Stimulated activated CD8-positive, alpha-beta memory T cell treated with anti-CD3 and anti-CD28 coated beads, Interleukin-12 subunit alpha, Interleukin-12 subunit beta, amount 100 ng/mL, for 4 hours (primary cell): ENCODE measurements at places on chromosomes 13 and 19.

DNA sequence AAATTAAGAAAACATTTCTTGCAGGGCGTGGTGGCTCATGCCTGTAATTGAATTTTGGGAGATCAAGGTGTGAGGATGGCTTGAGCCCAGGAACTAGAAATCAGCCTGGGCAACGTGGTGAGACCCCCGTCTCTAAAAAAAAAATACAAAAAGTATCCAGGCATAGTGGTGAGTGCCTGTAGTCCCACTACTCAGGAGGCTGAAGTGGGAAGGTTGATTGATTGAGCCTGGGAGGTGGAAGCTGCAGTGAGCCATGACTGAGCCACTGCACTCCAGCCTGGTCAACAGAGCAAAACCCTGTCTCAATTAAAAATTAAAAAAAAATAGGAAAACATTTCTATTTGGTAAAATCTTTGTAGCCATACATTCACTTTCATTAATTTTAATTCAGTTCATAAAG, 526.5 kb downstream of the PCDH9 start:
- no peak for DNase-seq

- no peak for DNase-seq
These were observed 8.8 kb upstream of the KPTN start for GRCh38 chr19:47492571-47493377.

- no peak for DNase-seq
These were observed 340.9 kb downstream of the LIG4 start for GRCh38 chr13:107874456-107874855.

DNA sequence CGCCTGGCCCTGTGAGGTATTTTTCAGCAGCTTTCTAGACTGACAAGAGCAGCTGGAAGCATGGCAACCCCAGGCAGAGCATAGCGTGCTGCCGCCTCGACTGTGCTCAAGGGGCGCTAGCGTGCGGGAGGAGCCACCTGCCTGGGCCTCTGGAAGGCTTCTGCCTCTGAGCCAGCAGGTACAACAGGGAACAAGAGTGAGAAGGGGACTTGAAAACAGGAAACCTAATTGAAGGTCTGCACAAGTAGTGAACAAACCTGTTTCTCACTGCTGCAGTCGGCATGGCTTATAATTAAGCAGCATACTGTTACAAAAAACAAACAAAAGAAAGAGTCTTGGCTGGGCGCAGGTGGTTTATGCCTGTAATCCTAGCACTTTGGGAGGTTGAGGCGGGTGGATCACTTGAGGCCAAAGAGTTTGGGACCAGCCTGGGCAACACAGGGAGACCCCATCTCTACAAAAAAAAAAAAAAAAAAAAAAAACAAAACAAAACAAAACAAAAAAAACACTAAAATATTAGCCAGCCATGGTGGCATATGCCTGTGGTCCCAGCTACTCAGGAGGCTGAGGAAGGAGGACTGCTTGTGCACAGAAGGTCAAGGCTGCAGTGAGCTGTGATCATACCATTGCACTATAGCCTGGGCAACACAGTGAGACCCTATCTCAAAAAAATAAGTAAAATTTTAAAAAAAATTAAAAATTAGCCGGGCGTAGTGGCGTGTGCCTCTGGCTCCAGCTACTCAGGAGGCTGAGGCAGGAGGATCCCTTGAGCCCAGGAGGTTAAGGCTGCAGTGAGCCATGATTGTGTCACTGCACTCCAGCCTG, 12.6 kb upstream of the GARRE1 start:
- no peak for DNase-seq

- DNase-seq: no peak
These were observed 126.8 kb upstream of the RNF113B start for GRCh38 chr13:98303858-98304257.

- no peak for DNase-seq
These were observed 12.6 kb downstream of the CD37 start for GRCh38 chr19:49347835-49348234.

- no peak for DNase-seq
These were observed 70.0 kb downstream of the CHST8 start for GRCh38 chr19:33691736-33692135.

DNA sequence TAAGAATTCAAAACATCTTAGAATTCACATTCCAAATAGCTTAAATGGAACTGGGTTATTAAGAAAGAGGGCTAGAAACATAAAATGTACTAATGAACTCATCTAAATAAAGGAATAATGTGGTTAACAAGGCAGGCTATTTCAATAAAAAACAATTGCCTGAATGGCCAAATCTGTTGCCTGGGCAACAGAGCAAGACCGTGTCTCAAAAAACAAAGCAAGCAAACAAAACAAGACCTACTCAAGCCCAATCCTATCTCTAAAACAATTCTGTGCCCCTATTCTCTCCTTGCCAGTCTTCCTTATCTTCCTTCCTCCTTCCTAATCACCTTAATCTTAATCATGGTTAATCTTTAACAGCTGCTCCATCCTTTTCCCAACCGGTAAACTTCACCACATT, 12.1 kb downstream of the IGFL1 start:
- DNase-seq: no peak

DNA sequence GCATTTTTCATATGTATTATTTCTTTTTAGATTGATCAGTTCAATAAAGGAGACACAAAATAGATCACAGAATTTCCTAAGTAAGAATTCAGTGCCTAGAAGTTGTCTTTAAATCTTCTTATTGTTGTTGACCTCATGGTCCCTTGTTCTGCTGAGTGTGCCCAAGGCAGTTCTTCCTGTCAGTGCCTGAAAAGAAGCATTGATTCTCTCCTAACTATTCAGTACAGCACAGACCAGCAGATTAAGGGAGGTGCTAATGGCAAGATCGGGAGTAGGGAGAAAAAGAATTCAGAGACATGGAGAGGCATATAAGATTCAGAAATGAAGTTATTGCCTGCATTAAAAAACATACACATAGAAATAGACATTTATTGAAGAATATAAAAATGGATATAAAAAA, 180.5 kb upstream of the PCDH9 start:
- DNase-seq: no peak

- DNase-seq: no peak
These were observed 428.5 kb downstream of the IRS2 start for GRCh38 chr13:109357751-109358471.

DNA sequence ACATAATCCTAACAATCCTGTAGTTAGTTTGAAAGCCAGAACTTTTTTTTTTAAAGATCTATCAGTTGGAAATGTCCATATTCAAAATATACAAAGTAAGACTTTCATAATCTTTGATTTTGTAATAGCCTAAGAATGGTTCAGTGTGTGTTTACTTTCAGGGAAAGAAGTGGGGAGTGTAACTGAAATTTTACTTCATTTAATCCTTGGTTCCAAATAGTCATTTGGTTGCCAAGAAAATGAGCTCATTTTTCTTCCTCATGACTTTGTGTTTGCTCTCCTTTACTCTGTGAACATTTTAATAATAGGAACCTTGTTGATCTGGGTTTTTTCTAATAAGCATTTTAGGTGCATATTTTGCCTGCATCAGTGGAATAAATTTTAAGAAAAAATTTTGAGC, 278.8 kb downstream of the SLITRK6 start:
- no peak for DNase-seq

DNA sequence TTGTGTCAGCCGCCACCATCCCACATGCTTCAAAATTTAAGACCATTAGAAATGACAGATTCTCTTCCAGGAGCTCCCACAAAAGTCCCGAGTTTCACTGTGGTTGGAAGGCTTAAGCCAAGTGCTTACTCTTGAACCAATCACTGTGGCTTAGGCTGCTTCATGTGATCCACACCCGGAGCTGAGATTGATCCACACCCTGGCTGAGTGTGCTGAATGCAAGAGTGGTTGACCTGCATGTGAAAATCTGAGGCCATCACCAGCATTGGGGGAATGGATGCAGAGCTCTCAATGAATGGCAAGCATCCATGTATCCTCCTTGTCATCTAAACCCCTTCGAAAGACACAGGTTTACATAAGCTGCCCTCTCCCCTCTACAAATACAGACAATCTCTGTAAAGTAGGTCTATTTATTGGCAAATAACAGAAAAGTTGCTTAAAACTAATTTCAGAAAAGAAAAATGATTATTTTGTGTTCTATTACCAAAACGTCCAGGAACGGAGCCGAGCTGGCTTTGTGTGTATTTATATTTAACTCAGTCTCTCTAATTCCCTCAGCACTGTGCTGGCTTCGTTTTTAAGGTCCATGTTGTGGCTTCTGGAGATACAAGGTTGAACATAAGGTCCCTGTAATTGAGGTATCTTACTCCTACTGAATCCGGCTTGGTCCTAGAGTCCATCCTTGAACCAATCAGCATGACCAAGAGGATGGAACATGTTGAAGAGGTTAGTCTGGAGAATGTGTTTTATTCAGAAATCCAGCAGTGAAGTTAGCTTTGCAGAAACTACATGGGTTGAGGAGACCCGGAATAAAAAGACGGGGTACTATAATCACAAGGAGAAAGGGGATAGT, 332.4 kb downstream of the LIG4 start:
- no peak for DNase-seq

DNA sequence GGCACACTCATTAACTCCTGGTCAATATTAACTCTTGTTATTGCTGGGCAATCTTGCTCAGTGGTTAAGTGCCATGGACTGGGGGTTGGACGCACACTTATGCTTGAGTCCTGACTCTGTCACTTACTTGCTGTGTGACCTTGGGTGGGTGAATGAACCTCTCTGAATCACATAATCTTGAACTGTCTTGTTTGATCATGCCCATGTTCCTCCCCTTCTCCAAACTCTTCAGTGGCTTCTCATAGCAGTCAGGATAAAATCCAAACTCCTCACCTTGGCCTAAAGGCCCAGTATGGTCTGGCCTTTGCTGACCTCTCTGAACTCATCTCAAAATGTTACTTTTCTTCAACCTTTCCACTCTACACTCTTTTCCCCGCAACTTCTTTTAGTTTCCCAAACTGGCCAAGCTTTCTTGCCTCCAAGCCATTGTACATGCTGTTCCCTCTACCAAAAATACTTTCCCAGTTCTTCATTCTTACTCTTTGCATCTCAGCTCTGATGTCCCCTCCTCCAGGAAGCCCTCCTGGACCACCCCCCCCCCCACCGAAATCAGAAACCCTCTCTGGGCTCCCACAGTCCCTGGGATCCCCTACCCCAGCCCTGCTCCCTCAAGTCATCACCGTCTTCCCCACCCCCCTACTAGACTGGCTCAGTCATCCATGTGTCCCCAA, 2.4 kb downstream of the MYPOP start:
- no peak for DNase-seq

DNA sequence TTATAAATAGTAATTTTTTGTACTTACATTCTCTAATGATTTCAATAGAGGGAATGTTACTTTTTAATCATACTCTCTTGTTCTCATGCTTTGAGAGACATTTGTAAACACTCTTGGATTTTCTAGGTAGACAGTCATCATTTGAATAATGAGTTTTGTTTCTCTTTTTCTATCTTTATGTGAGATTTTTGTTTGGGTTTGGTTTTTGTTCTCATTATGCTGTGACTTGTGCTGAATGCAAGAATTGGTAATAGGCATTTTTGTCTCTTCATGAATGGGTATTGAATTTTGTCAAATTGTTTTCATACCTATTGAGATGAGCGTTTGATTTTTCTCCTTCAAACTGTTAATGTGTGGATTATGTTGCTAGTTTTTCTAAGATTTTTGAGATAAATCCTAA, 56.8 kb upstream of the GPR183 start:
- DNase-seq: no peak

- DNase-seq: no peak
These were observed 67.8 kb downstream of the RASA3 start for GRCh38 chr13:114064450-114065140.

GRCh38 chr13:51924756-51925544, 63.2 kb downstream of the CCDC70 start:
- DNase-seq: no peak

DNA sequence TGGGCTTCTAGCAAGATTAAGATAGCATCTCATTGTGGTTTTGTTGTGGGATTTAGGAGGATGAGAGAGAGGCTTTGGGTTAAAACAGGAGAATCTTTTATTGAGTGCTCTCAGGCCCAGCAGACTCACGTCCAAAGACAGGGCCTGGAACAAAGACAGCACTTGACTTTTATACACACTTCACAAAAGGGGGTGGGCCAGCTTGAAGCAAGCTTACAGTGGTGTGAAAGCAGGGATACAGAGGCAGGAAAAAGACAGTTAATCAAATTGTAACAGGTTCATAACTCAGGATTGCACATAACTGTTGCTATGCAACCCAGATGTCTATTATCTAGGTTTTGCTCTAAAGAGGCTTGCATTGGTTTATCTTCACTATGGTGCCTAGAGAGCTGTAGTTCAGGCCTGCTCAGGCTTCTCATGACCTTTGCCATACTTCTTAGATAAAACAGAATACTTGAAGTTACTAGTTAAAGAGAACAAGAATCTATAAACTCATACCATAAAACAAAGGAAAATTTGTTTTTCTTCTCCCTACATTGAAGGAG, 42.2 kb upstream of the CEACAM21 start:
- no peak for DNase-seq

GRCh38 chr19:50461066-50461875, 15.0 kb upstream of the EMC10 start:
- DNase-seq: peak; percentile 16

GRCh38 chr13:91346850-91347201, 661 bp upstream of the MIR17HG start:
- DNase-seq: peak; percentile 6

DNA sequence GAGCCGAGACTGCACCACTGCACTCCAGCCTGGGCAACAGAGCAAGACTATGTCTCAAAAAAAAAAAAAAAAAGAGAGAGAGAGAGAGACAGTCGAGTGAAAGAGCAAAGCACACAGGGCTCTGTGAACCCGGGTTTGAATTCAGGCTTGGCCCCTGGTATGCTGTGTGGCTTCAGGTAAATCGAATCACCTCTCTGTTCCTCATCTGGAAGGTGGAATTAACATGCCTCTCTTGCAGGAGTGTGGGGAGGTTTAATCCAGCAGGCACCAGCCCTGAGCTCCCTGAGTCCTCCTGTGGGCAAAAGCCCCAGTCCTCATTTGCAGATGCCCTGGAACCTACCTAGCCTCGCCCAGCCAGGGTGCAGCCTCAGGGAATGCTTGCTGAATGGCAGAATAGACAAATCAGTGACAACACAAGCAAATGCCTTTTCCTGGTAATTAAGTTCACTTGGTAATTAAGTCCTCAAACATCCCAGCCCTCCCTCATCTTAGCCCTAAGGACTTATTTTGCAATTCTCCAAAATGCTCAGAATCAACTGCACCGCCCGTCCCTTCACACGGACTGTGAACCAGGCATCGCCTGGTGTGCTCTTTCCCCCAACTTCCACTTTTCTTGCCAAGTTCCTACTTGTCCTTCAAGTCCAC, 4.6 kb upstream of the ZNRF4 start:
- no peak for DNase-seq

- no peak for DNase-seq
These were observed 1.8 kb upstream of the CEACAM16 start for GRCh38 chr19:44696939-44697669.
